ENCODE measurements at places on chromosomes 1 and 21. TPM values are rescaled to one million over a fixed set of nuclear protein-coding genes. Genes with fewer than 3 reads are reported as not detected.

- peak; percentile 71 for DNase-seq
These were observed 11.2 kb downstream of the TNFRSF1B start for GRCh38 chr1:12177999-12178441.

GRCh38 chr1:162367073-162367472 is 9.6 kb downstream of the SPATA46 start:
- no peak for DNase-seq

DNA sequence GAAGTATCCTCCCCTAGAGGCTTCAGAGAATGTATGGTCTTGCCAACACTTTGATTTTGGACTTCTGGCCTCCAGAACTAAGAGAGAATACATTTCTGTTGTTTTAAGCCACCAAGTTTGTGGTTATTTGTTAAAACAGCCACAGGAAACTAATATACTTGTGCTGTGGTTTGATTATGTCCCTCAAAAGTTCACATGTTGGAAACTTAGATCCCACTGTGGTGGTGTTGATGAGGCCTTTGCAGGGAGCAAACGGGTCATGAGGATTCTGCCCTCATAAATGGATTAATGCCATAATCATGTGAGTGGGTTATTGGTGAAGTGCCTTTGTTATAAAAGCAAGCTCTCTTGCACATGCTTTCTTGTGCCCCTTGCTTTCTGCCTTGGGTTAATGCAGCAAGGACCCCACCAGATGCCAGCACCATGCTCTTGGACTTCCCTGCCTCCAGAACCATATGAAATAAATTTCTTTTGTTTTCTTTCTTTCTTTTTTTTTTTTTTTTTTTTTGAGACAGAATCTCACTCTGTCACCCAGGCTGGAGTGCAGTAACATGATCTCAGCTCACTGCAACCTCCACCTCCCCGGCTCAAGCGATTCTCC is 157.3 kb downstream of the CLIC6 start:
- no peak for DNase-seq

- DNase-seq = peak; percentile 84
These were observed 35.2 kb downstream of the TGFB2 start for GRCh38 chr1:218380125-218380977.

DNA sequence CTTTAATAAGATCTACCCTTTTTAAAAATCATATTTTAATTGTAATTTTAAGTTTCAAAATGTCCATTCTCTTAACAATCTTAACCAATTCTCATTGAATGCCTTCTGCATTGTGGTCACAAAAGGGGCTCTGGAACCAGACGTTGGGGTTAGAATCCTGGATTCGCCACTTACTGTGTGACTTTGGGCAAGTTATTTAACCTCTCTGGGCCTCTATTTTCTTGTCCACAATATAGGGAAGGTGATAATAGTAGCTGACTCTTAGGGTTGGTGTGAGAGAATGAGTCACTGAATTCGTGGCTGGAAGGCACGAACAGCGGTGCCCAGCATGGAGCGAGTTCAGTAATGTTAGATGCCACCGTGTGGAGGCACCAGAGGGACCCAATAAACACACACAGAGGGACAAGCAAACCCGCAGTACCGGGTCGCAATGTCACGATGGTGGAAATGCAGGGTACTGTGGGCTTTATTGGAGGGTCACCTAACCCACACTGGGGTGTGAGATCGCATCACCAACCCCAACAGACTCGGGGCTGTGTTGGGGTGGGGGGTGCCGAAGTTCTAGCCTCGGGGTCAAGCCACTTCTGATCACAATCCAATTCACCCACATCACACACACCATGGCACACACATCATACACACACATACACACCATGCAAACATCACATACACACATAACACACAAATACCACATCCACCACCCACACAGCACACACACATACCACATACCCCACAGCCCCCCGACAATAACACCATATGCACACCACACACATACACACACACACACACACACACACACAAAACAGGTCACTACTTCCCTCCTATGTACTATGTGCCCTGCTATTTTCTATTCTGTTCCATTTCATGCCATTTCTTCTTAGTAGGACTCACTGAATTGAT is 27.0 kb upstream of the IFNAR2 start:
- no peak for DNase-seq

DNA sequence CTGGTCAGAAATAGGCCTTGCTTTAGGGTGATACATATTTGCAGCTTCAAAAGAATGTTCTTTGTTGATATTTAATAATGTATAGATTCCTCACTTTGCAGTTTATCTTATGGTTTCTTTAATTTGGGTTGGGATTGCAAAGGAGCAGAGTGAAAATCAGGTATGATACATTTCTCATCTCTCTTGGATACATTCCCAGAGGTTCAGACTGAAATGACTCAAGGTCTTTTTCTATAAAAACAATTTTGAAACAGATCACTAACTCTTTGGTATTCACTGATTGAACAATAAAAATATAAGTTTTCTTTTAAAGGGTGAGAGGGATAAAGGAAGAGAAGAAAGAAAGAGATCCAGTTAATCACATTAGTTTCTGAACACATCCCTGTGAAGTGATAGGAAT is 606.5 kb upstream of the CAMK1G start:
- DNase-seq = no peak

Gene ZFP69
- 4.0 TPM for total RNA-seq

Gene CRABP2
- 6.0 TPM for total RNA-seq
